Naive thymus-derived CD4-positive, alpha-beta T cell (primary cell): ENCODE measurements at places on chromosomes 7 and 10.

- DNase-seq: no peak
Measured at GRCh38 chr7:133742709-133743538, 384.2 kb upstream of the LRGUK start.

- DNase-seq: no peak
Measured at GRCh38 chr10:75050149-75050919, 61.1 kb upstream of the SAMD8 start.

DNA sequence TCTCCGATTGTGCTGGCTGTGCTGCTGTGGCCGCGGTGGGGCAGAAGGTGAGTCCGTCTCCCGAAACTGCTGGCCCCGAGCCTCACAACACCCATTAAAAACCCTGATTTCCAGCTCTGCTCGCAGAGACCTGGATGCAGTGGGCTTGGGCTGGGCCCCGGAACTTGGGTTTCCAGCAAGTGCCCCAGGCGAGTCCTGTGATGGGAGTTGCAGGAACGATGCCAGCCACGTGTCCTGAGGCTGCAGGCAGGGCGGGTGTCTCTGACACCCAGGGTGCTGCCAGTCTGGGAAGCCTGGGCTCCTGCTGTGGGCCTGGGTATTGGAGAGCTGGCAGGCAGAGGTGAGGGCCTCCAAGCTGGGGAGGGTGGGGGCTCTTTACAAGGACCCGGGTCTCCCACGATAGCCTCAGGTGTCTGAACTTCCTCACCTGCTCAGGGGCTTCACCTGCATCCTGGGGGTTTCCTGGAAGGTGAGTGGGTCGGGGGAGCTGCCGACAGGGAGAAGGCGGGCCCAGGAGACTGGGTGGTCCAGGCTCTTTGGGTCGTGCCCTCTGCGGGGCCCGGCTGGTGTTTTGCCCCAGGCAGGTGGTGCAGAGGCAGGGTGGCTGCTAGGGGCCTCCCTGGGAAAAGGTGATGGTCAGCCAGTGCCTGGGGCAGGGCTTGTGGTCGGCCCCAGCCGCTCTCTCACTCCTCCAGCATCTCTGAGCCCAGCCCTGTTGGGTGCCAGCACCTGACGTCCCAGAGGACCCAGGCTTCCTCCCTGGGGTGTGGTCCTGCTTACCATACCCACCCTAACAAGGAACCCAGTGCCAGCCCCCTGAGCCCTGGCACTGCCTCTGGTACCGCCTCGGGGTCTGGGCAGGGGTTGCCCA, 180.3 kb downstream of the DNAJB6 start:
- no peak for DNase-seq

DNA sequence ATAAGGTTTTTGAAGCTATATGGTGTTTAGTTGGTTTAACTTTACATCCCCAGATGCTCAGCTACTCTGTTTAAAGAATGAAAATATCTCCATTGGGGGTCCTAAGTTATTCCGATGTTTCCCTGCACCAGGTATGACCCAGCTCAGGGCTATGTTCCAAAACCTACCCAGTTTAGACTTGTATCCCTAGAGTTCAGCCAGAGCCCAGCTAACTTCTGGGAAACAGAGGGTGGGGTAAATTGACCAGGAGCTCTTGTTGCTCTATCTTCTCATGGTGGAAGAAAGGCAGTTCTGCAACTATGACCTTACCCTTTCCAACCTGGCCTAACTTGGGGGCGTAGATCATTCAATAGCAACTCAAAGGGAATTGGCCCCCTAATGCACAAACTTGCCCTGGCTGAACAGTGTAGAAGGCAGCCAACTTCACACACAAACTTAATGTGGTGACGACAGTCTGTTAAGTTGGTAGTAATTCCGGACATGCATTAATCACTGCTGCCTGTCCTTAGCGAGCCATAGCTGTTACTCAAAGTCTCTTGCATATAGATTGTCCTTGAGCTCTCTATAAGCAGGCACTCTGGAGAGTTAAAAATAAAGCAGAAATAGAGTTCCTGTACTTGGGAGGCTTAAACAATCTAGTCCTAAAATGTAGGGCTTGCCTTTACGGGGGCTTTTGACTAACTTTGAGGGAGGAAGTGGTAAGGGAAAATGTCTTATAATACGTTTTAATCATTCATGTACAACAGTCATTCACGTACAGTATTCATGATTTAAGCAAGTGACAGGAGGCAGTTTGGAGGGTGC, 5.3 kb upstream of the ZNRF2 start:
- no peak for DNase-seq

DNA sequence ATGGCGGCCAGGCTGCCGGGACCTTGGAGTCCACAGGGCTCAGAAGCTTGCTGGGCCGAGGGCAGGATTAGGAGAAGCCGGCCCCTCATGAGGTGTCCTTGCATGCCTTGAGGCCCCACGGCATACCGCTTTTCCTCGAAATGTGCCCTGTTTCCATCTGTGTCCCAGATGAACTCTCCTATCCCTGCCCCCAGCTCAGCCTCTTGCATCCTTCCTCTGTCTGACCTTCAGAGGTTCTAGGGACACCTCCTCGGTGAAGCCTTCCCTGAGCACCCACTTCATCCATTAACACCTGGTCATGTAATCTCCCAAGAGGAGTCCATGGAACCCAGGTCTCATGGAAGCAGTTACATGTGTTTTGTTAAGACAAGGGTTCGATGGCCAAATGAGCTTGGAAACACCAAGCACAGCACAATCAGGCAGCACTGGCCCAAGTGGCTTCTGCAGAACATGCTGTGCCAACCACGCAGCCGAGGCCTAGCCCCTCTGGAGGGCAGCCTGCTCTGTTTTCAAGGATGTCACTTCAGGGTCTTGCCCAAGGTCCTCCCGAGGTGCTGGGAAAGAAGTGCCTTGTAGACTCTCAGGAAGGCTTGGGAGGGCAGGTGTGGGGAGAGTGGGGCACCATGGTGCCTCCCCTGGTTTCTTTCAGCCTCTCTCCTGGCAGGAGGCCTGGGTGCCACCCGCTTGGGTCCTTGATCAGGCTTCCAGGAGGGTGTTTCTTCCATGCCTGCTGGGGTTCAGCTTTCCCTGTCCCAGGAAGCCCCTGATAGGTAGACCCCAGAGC, 124.3 kb downstream of the NEURL1 start:
- DNase-seq: no peak

- DNase-seq: no peak
Measured at GRCh38 chr10:78813998-78814399, 254.8 kb upstream of the ZMIZ1 start.
